ENCODE measurements at places on chromosomes 3 and 15.
A peak's percentile ranks its signal among the peaks of the same experiment; 100 is the strongest.

DNA sequence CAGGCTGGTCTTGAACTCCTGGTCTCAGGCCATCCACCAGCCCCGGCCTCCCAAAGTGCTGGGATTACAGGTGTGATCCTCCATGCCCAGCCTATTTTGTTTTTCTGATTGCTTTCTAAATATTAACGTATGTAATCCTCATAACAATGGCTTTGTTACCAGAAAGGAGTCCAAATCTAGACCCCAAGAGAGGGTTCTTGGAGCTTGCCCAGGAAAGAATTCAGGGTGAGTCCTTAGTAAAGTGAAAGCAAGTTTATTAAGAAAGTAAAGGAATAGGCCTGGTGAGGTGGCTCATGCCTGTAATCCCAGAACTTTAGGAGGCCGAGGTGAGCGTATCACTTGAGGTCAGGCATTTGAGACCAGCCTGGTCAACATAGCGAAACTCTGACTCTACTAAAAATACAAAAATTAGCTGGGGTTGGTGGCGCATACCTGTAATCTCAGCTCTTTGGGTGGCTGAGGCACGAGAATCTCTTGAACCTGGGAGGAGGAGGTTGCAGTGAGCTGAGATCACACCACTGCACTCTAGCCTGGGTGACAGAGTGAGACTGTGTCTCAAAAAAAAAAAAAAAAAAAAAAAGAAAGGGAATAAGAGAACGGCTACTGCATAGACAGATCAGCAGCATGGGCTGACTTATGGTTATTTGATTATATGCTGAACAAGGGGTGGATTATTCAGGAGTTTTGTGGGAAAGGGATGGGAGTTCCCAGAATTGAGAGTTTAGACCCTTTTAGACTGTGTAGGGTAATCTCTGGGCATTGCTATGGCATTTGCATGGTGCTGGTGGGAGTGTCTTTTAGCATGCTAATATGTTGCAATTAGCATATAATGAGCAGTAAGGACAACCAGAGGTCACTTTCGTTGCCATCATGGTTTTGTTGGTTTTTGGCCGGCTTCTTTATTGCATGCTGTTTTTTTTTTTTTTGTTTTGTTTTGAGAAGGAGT, 36.1 kb downstream of the TYRO3 start:
- no peak for DNase-seq

- DNase-seq = no peak
These were observed 345.2 kb upstream of the IL12A start for GRCh38 chr3:159643406-159643805.

DNA sequence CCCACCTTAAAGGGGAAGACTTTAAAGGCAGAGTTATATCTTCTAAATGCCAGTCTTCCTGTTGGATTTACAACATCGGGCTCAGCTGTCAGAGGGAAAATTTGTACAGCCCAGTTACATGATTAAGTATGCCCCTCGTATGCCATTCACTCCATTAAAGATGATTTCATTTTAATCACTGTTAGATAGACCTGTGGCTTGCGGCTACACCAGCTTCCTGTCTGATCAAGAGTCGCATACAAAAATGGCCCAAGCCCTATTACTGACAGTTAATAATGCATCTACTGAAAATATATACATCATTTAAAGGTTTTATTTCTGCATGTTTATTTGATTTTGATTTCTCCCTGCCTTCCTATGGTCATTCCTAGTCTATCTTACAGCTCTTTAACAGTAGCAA, 7.1 kb downstream of the EIF4E3 start:
- DNase-seq = peak; percentile 36

- no peak for DNase-seq
These were observed 265.0 kb downstream of the OPA1 start for GRCh38 chr3:193857996-193858395.

DNA sequence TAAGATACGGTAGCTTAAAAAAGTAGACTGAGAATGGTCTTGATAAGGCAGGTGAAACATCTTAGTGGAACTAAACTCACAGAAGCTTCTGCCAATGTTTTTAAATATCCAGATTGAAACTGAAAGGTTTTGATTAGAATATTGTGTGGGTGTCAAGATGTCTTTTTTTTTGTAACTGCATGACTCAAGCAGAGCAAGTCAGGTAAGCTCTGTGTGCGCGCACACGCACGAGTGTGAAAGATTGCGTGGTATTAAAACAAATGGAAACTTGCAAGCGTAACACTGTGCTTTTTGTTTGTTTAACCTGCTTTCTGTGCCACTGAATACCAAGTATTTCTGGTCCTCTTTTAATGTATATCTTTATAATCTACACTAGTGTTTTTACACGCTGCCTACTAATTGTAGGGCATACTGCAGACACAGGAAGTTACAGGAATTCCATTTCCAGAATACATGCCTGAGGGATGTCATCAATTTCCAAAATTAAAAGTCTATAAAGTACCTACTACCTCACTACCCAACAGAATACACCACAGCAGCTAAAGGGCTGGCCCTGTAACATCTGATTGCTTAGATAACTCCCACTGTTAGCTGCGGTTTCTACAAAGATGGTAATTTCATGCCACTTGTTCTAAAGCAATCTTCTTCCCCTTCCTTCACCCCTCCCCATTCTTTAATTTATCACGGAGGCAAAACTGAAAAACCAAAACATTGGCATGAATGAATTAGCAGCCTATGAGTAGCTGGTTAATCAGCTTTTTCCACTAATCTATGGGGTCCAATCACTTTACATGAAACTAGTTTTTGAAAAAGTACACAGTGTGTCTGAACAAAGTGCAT, 472.8 kb downstream of the SHQ1 start:
- no peak for DNase-seq

DNA sequence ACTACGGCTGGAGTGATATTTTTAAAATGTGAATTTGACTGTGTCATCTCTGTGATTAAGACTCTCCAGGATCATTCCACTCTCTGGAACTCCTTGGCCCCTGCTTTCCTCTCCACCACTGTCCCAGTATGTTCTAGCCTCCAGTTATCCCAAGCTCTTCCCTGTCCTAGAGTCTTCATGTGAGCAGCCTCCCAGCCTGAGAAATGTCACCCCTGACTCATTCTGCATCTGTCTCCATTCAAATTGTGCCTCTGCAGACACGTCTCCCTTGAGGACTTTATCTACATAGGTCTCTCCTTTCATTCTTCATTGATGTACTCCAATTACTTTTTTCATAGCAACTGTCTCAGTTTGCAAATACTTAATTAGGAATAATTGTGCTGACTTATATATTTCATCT, 317.7 kb upstream of the ADAMTS9 start:
- no peak for DNase-seq

DNA sequence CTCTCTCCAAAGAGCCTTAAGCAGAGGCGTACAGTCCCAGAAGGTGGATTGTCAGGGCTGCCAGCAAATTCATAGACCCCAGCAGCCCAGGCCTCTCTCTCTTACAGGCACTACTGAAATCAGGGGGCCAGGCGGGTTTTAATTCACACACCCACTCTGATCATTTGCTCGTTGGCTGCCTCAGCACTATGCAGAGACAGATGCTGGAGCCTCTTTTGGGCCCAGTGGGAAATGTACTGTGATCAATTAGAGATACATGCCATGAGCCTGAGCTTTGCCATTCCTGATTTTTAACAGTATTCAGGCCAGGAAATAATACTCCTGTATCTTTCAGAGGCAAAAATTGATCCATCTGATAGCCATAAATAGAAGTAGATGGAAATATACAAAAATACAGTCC, 53.0 kb downstream of the CMTM6 start:
- DNase-seq = peak; percentile 8

GRCh38 chr3:72753495-72753894, 94.8 kb downstream of the SHQ1 start:
- DNase-seq = no peak

DNA sequence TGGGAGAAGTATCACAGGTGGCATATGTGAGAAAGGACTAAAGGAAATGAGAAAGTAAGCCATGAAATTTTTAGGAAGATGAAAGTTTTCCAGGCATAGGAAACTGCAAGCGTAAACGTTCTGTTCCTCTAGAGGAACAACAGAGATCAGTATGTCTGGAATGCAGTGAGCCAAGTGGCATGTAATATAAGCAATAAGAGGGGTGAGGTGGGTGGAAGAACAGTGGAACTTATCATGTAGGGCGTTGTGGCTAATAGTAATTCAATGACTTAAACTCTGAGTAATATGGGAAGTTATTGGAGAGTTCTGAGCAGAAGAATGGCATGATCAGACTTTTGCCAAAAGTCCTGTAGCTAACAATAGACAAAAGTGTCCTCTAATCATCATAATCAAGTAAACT, 902.9 kb downstream of the EPHA3 start:
- DNase-seq = no peak

DNA sequence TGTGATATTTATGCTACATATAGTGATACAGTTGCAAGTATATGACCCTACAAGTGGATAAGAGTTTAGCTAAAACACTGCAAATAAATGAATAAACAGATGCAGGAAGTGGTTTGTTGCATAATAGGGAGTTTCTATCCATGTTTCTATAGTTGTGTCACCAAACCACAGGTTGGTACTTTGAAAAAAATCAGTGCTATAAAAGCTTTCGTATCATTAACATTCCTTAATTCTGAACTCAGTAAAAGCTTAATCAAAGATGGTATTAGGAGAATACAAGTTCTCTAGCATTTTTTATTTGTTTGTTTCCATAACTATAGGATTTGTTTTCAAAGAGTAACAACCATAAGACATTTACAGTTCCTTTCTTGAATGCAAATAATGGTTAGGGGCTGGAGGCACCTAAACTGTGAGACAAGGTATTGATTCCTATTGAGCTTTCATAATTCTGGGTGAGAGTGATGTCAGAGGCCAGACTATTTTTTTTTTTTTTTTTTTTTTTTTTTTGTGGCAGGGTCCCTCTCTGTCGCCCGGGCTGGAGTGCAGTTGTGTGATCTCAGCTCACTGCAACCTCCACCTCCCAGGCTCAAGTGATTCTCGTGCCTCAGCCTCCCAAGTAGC, 29.6 kb downstream of the CPOX start:
- DNase-seq = peak; percentile 35

Measured in activated naive CD4-positive, alpha-beta T cell treated with anti-CD3 and anti-CD28 coated beads, Interleukin-2, amount 10 ng/mL, durations not matched to agents 7 days and 5 days (primary cell).